A673 (cell line): ENCODE measurements at places on chromosomes 7 and 10. TPM values are rescaled to one million over a fixed set of nuclear protein-coding genes. Genes with fewer than 3 reads are reported as not detected.

Gene AKR1D1
- total RNA-seq, result not detected in 2 replicates

Gene UCMA
- not detected in 2 replicates for total RNA-seq

- no peak overlapping the region for H3K27ac ChIP-seq
- H3K4me1 ChIP-seq, result peaks cover 48% of the 10 kb centered on the region
- H3K27me3 ChIP-seq, result no peaks in the 10 kb centered on the region
- no peak overlapping the region for H3K4me3 ChIP-seq
- no peaks in the 10 kb centered on the region for H3K36me3 ChIP-seq
Measured at GRCh38 chr7:42103456-42103855, 133.6 kb downstream of the GLI3 start.

DNA sequence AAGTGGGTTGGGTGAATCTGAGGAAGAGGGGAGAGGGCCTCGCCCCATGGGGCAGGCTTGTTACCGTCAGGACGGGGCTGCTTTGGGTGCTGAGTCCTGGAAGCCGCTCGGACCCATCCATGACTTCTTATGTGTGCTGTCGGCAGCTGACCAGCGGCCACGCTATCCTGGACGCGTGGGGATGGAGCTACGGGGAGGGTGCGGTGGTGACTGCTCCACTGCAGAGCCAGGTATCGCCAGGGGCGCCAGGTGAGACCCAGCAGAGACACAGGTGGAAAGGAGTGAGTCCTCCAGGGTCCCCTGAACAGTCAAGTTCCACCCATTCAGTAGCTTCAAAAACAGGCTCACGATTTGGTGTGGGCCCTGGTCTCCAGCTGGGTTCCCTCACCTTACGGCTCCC is 10.6 kb upstream of the FAM20C start:
- no peaks in the 10 kb centered on the region for H3K27me3 ChIP-seq
- no peaks in the 10 kb centered on the region for H3K4me1 ChIP-seq
- no peak overlapping the region for H3K27ac ChIP-seq

- no peaks in the 10 kb centered on the region for H3K36me3 ChIP-seq
- no peak overlapping the region for H3K27ac ChIP-seq
- DNase-seq, result no peak
Measured at GRCh38 chr7:111758332-111758731, 196.0 kb upstream of the IMMP2L start.

GRCh38 chr10:84715911-84716310 is 387.5 kb downstream of the CCSER2 start:
- peaks cover 34% of the 10 kb centered on the region for H3K27me3 ChIP-seq
- no peaks in the 10 kb centered on the region for H3K4me1 ChIP-seq
- H3K27ac ChIP-seq, result no peak overlapping the region
- H3K4me3 ChIP-seq, result no peak overlapping the region
- peak; percentile 73 for DNase-seq

DNA sequence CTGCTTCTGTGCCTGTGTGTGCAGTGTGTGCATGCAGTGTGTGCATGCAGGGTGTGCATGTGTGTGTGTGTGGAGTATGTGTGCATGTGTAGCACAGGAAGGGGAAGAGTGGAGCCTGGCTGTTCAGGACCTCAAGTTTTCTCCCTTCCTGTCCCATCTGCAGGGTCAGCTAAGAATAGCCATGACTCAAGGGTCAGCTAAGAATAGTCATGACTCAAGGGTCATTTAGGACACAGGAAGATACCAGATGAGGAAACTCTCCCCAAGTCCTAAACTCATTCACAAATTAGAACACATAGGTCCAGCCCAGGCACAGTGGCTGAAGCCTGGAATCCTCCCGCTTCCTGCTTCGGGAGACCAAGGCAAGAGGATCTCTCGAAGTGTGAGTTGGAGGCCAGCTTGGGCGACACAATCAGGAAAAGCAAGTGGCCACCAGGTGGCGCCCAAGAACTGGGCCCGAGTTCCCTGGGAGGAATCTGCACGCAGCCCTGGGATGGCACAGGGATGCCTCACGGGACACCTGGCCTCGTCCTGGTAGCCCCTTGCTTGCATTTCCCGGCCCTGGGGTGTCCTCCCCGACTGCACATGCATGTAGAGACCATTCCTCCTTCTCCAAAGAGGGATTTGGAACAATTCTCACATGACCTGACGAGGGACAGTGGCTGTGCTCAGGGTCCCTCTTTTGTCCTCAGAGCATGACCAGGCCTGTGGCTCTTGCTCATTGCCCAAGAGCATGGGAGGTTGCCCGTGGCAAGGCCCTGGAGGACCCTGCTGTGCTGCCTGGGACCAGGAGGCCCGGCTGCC is 21.4 kb upstream of the VOPP1 start:
- H3K36me3 ChIP-seq, result no peaks in the 10 kb centered on the region
- H3K27me3 ChIP-seq, result no peaks in the 10 kb centered on the region
- peak; percentile 80 for DNase-seq
- no peaks in the 10 kb centered on the region for H3K4me1 ChIP-seq
- no peak overlapping the region for H3K27ac ChIP-seq
- no peak overlapping the region for H3K4me3 ChIP-seq

- no peak overlapping the region for H3K4me3 ChIP-seq
- peaks cover 72% of the 10 kb centered on the region for H3K27me3 ChIP-seq
- H3K27ac ChIP-seq, result no peak overlapping the region
- no peaks in the 10 kb centered on the region for H3K36me3 ChIP-seq
- no peak for DNase-seq
Measured at GRCh38 chr10:99489271-99489670, 43.5 kb upstream of the NKX2-3 start.
